ENCODE measurements at places on chromosomes 16 and 17.

DNA sequence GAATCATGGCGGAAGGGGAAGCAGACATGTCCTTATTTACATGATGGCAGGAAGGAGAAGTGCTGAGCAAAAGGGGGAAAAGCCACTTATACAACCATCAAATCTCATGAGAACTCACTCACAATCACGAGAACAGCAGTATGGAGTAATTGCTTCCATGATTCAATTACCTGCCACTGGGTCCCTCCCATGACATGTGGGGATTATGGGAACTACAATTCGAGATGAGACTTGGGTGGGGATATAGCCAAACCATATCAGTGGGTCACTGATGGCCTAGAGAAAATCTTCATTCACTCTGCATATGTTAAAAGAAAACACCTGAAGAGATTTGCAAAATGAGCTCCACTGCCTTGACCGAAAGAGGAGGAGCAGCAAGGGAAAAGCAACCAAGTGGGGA, 130.3 kb upstream of the FAM20A start:
- DNase-seq = no peak

- DNase-seq = no peak
Measured at GRCh38 chr16:86970726-86971125, 346.5 kb downstream of the C16orf95 start.

DNA sequence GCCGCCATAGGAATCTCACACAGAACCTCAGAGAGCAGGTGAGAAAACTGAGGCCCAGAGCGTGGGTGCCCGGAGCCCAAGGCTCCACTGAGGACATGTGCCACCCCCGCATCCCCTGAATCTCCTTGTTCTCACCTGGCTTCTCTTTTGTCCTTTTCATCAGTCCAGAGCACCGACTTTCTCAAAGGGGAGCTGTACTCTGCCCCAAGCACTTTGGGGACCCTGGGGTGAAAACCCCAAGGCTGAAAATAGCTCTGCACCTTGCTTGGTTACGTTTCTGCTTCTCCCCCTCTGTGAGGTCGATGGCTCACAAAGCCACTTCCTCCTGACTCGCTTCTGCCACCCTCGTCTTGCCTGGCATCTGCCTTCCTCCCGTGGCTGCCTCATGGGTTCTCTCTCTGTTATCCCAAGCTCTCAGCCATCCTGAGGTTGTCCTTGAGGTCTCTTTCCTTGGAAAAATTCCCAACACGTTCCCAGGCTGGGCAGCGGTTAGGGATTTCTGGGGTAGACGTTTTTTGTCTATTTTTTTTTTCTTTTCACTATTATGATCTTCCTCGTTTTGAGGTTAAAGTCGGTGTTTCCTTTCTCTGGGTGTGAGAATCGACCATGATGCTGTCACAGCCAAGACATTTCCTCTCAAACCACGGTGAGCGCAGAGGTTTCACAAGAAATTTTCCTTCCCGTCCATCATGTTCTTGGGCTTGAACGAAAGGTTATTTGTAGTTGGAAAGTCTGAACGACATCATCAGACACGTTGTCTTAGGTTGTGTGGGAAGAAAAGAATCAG, 37.2 kb downstream of the IRF8 start:
- no peak for DNase-seq

DNA sequence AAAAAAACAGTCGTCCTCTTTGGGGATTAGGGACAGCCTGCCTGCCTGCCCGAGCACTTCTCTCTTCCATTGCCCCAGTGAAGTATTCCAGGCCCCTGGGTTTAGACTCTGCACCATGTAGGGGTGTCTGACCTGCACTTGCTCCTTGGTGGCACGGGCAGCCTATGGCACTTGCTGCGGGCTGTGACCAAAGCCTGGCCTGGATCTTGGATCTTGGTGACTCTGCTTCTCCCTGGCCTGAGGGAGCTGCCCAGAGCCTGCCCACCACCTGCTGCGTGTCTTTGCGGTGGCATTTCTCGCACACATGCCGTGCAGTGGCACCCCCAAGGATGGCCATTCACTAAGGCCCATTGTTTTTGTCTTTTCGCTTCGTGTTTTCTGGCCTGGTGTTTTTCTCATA, 6.1 kb upstream of the STH start:
- no peak for DNase-seq

DNA sequence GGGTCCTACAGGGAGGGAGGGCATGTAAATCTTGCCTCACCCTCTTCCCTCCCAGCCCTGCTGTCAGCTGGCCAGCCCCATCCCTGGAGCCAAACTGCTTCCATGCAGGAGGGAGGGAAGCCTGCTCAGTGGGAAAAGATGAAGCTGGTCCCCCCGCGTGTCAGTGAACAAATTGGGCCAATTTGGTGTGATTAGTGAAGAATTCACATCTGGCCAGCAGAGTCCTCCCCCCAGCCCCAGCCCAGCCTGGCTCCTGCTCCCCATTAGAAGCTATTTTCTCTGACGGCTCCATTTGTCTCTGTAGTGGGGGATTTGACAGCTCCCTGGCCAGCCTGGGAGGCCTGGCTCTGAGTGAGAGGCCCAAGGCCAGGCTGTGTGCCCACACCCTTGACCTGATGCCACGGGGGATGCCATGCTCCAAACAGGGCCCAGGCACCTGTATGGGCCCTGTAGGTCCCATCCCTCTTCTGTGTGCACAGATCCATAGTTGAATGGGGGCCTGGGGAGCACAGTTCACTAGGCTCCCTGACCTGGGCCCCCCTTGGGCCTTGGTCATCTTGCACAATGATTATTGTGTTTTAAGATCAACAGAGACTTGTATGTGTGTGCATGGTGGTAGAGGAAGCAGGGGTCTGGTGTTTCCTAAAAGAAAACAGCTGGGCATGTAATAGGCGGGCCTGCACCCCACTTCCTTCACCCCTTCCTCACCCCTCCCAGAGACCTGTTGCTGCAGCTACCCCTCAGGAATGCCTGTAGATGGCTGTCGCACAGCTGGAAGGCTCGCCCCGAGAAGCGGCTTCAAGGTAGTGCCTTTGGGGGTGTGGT, 50.7 kb upstream of the TAC4 start:
- no peak for DNase-seq

DNA sequence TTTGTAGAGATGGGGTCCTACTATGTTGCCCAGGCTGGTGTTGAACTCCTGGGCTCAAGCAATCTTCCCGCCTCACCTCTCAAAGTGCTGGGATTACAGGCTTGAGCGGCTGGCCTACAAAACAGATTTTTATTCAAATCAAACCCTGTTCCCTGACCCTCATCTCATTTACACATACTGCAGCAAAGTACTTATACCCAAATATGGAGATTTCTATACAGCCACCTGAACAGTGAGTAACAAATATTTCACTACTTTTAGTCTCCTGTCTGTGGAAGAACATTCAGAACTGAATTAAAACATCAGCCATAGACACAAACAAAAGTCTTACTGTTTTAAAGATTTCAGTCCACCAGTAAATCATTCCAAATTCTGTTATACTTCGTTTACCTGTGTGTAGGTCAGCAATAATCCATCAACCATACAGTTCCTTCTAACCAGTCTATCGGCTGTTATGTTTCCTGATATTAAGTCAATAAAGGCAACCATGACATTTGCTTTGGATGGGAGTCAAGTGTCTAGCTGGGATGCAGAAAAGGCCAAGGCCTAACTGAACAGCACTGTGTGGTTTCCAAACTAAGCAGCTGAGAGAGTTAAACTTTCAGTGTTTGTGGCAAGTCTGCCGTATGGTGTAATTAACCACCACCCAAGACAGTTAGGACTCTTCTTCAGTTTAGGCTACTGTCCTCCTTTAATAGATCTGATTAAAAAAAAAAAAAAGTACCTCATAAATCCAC, 22.3 kb downstream of the ERN1 start:
- DNase-seq = no peak

GRCh38 chr16:68005786-68006286, 6.6 kb upstream of the DPEP2 start:
- DNase-seq = no peak

- no peak for DNase-seq
Measured at GRCh38 chr16:30942426-30942806, 6.5 kb upstream of the ORAI3 start.

Measured in anterior cingulate cortex (tissue), 58 donors.